ENCODE measurements at places on chromosomes 16 and 17.

DNA sequence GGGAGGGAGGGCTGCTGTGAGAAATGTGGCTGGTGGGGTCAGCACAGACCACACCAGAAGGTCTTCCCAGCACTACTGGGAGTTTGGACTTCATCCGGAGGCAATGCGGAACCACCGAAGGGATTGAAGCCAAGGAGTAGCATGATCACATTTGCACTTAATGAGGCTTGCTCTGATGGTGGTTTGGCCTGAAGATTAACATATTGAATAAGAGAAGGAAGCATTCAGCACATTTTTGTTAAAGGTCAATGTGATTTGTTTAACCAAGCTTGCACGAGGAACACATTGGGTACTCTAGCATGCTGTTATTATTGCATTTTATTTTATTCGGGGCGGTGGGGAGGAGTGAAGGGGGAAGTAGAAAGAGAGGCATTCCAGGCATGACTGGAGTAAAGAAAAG is 378.6 kb downstream of the UTP18 start:
- DNase-seq, result no peak

- no peak for DNase-seq
Measured at GRCh38 chr16:83310816-83311215, 497.0 kb upstream of the HSBP1 start.

- DNase-seq, result no peak
Measured at GRCh38 chr17:5127910-5128309, 12.1 kb downstream of the USP6 start.

DNA sequence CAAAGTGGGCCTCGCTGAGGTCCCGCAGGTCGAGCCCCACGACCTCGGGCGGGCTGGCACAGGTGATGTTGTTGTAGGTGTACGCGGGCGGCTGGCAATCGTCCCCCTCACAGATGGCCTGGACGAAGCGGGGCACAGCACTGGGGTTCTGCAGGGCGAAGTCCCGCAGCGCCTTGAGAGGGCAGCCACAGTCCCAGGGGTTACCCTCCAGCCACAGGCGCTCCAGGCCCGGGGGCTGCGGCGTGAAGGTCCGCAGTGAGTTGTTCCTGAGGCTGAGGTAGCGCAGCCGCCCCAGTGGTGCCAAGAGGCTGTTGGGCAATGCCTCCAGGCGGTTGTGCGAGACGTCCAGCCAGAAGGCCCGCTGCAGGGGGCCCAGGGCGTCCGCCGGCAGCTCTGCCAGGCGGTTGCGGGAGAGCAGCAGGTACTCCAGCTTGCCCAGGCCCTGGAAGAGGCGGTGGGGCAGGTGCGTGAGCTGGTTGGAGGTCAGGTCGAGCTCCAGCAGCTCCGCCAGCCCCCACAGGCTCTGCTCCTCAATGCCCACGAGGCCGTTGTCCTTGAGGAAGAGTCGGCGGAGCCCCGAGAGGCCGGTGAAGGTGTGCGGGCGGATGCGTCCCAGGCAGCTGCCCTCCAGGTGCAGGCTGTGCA is 2.8 kb downstream of the IGFALS start:
- DNase-seq, result no peak

GRCh38 chr16:49622421-49623402 is 233.2 kb downstream of the ZNF423 start:
- DNase-seq, result no peak

- no peak for DNase-seq
Measured at GRCh38 chr17:70407506-70407905, 238.2 kb downstream of the KCNJ2 start.

- DNase-seq, result no peak
Measured at GRCh38 chr17:56111706-56112485, 41.4 kb upstream of the ANKFN1 start.

DNA sequence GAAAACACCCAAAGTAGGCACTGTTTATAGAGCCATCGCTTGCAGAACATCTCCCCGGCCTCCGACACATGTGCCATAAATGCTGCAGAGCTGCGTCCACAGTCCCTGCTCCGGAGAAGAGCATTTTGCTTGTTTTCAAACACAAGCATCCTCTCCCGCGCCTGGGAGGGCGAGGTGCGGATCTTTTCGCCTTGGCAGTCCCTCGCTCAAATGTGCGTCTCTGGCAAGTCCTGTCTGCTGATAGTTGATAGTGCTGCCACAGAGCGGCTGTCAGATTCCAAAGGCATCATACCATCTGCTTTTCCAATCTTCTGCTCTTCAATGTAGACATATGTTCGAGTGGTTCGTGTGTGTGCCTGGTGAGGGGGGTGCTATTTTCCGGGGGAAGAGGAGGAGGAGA is 603.7 kb downstream of the MAF start:
- no peak for DNase-seq

DNA sequence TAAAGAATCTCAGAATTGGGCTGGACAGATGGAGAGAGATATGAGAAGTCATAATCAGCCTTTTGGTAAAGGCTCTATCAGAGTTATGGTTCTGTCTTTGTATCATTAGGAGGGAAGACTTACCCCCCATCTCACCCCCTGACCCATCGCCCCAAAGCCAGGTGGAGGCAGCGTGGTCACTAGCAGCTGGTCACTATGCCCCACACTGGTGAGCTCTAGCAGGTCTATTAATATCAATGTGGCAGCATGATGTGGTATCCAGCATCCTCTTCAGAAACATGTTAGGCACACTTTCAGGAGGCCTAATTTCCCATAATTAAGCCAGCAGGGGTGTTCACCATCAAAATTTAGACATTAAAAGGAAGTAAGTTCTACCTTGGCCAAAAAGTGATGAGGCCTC is 183.8 kb upstream of the COX10 start:
- no peak for DNase-seq

GRCh38 chr16:84832488-84833143 is 12.8 kb downstream of the CRISPLD2 start:
- no peak for DNase-seq

DNA sequence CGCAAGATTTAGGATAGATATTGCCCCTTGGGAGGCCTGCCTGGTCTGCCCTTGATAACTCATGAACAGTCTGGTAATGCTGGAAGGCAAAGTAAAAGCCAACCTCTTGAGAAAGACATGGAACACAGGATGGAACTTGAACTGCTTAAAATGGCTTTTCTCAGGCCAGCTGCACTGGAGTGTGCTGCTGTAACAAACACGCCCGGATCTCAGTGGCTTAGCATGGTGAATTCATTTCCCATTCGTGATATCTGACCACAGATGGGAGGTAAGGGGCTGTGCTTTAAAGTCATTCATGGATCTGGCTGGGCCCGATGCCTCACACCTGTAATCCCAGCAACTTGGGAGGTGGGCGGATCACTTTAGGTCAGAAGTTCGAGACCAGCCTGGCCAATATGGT is 113.2 kb downstream of the WWOX start:
- DNase-seq, result no peak

GRCh38 chr17:29051194-29051593 is 8.3 kb downstream of the PIPOX start:
- no peak for DNase-seq

DNA sequence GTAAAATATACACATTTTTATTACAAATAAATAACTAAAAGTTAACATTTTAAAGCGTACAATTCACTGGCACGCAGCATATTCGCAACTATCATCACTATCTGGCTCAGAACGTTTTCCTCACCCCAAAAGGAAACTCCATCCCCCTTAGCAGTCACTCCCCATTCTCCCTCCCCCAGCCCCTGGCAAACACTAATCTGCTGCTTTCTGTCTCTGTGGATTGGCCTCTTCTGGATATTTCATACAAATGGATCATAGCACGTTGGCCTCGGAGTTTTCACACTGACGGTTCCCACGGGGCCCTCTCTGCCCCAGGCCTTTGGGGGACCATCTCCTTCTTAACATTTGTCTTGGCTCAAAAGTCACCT is 64.6 kb downstream of the RTN4RL1 start:
- no peak for DNase-seq

GRCh38 chr17:15483431-15483830 is 16.0 kb upstream of the CDRT4 start:
- DNase-seq, result no peak

- DNase-seq, result peak; percentile 52
Measured at GRCh38 chr17:41329279-41329948, 13.9 kb upstream of the KRTAP17-1 start.

DNA sequence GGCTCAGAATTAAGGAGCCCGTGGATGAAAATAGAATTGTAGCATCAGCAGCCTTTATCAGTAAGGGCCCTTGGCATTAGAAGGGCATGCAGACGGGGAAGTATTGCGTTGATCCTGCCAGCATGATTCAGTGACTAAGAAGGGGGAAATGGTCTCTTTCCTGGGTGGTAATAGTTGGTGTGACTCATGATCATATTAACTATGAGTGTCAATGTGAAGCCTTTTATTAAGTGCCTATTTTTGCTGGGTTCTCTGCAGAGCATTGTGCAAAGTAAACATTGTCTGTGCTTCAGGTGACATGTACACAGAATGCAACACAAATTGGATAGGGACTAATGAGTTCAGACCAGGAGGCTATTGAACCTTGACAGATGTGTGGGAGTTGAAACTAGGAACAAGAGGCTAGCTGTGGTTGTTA is 24.5 kb downstream of the RCVRN start:
- DNase-seq, result no peak

GRCh38 chr17:19398301-19399181 is 11.6 kb upstream of the MFAP4 start:
- DNase-seq, result no peak

DNA sequence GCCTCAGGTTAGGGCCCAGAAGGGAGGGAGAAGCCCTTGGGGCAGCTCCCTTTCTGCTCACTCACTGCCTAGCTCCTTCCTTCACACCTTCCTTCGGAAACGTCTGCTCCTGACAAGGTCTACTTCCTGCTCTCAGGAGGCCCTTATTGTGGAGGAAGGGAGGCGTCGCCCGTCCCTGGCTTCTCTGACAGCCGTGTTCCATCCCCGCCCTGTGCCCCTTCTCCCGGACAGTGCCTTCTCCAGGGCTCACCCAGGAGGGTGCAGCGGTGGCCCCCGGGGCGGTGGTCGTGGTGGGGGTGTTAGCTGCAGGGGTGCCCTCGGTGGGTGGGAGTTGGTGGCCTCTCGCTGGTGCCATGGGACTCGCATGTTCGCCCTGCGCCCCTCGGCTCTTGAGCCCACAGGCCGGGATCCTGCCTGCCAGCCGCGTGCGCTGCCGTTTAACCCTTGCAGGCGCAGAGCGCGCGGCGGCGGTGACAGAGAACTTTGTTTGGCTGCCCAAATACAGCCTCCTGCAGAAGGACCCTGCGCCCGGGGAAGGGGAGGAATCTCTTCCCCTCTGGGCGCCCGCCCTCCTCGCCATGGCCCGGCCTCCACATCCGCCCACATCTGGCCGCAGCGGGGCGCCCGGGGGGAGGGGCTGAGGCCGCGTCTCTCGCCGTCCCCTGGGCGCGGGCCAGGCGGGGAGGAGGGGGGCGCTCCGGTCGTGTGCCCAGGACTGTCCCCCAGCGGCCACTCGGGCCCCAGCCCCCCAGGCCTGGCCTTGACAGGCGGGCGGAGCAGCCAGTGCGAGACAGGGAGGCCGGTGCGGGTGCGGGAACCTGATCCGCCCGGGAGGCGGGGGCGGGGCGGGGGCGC is 231.9 kb downstream of the SEC14L1 start:
- DNase-seq, result peak; percentile 51

GRCh38 chr16:27690608-27691007 is 140.7 kb downstream of the KATNIP start:
- DNase-seq, result no peak

DNA sequence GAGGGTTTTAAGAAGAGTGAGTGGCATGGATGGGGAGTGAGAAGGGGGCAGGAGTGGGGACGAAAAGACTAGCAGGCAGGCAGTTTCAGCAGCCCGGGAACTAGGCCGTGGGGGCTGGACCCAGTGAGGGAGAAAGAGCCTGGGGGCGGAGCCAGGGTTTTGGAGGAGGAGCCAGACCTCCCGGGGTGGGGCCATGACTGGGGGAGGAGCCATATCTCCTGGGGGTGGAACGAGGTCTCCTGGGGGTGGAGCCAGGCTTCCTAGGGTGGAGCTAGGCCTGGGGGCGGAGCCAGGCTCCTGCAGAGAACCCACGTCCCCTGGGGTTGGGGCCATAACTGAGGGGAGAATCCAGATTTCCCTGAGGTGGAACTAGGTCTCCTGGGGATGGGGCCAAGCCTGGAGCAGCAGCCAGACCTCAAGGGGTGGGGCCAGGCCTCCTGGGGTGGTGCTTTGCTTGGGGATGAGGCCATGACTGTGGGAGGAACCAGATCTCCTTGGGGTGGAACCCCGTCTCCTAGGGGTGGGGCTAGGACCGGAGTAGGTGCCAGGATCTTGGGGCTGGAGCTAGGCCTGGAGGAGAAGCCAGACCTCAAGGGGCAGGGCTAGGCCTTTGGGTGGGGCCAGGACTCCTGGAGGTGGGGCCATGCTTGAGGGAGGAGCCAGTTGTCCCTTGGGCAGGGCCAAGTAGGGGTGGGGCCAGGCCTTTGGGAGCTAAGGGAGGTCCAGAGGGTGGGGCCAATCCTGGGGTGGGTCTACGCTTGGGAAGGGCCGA is 41.7 kb upstream of the JPH3 start:
- DNase-seq, result no peak

- no peak for DNase-seq
Measured at GRCh38 chr17:29141514-29141876, 38.7 kb downstream of the MYO18A start.

- DNase-seq, result no peak
Measured at GRCh38 chr16:54055864-54056263, 230.7 kb downstream of the IRX3 start.

DNA sequence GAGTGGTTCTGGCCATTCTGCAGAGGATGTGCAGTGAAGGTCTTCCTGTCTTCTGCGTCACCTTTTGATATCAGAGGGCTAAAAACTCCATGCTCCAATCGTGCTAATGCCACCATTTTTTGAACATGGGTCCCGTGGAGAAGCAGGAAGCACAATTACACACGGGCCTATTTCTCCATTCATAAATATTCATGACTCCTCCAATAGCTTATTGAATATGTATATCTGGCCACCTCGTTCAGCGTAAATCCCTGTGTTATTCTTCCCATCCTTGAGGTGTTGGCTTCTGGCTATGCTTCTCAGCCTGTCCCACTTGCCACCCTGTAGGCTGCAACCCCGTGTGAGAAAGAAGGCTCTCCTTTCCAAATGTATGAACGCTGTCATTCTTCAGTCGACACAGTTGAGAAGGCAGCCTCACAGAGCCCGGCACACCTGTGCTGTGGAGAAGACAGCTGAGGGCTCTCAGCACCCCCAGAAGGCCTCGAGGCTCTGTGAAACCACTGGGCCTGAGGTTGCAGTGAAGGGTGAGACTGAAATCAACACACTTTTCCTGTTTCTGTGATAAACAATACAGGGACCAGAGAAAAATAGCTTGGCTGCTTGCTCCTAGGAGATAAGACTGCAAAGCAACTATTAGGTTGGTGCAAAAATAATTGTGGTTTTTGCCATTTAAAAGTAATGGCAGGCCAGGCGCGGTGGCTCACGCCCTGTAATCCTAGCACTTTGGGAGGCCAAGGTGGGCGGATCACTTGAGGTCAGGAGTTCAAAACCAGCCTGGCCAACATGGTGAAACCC is 4.9 kb upstream of the ANKRD40CL start:
- no peak for DNase-seq

DNA sequence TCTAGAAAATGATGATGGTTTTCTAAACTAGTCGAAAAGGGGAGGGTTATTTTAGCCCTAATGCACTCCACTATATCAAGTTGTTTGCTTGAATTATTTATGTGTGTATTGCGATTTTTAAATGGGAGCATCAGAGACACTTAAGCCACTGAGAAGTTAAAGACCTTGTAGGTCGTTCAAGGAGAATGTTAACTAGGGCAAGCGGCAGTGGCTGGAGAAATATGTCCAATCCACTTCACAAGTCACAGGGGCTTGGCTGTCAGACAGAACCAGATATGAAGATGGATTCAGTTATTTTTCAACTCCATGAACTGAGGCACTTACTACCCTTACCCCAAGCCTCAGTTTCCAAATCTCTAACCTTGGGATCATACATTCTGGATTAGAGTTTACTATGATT is 702.0 kb downstream of the CDH11 start:
- no peak for DNase-seq

Measured in amniotic stem cell (primary cell).